ENCODE measurements at places on chromosomes 5 and 9.
A peak's percentile ranks its signal among the peaks of the same experiment; 100 is the strongest.

DNA sequence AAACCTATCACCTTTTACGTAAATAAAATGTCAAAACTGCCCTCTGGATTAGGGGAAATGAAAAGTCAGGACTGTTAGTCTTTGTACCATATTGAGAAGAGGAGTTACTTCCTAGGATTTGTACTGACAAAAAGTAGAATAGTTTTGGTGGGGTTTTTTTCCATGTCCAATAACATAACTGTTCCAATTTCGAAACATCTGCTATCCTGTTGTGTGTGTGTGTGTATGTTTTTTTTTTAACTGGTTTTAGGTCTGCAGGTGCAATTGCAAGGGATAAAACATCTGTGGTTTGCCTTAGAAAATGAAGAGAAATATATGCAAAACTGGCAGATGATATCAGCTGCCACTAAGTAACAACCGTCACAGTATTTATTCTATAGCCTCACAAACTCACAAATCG is 506.8 kb downstream of the NFIB start:
- DNase-seq, result no peak

- no peak for DNase-seq
Measured at GRCh38 chr5:32047056-32047455, 127.1 kb downstream of the GOLPH3 start.

- no peak for DNase-seq
Measured at GRCh38 chr5:20369518-20369885, 381.5 kb upstream of the CDH18 start.

DNA sequence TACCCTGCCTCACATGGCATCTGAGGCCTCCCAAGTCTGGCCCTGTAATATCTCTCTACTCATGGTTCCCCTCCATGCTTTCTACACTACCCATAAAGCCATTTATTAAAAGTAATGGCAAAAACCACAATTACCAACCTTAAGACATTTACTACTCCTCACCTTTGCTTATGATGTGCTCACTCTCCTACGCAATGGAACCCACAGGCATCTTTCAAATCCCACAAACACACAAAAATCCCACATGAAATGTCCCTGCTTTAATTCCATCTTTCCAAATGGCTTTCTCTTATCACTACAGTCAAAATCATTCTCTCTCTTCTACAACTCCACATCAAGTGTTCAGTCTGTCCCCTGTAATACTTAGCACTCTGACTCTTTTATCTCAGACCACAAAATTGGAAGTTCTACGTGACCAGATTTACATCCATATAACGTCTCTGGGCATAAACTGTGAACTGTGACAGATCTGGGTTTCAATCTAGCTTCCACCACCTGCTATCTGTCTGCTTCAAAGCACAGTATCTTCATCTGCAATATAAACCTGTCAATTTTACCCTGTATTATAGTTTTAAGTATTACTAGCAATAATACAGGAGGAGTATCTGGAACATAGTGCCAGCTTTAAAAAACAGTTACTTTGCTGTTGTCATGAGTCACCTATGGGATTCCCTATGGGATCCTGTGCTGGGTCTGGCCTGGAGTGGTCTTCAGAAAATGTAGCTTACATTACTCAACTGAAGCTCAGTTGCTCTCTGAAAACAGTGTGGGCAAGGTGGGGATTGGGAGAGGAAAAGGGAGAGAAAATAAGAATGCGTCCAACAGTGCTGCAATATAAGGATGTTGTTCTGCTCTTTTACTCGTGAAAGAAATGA is 137.1 kb upstream of the TRIM32 start:
- DNase-seq, result no peak

- no peak for DNase-seq
Measured at GRCh38 chr9:18447541-18447940, 26.4 kb upstream of the ADAMTSL1 start.

- DNase-seq, result no peak
Measured at GRCh38 chr9:23603311-23603710, 222.7 kb downstream of the ELAVL2 start.

GRCh38 chr5:5437227-5438172 is 15.0 kb downstream of the ICE1 start:
- DNase-seq, result no peak

DNA sequence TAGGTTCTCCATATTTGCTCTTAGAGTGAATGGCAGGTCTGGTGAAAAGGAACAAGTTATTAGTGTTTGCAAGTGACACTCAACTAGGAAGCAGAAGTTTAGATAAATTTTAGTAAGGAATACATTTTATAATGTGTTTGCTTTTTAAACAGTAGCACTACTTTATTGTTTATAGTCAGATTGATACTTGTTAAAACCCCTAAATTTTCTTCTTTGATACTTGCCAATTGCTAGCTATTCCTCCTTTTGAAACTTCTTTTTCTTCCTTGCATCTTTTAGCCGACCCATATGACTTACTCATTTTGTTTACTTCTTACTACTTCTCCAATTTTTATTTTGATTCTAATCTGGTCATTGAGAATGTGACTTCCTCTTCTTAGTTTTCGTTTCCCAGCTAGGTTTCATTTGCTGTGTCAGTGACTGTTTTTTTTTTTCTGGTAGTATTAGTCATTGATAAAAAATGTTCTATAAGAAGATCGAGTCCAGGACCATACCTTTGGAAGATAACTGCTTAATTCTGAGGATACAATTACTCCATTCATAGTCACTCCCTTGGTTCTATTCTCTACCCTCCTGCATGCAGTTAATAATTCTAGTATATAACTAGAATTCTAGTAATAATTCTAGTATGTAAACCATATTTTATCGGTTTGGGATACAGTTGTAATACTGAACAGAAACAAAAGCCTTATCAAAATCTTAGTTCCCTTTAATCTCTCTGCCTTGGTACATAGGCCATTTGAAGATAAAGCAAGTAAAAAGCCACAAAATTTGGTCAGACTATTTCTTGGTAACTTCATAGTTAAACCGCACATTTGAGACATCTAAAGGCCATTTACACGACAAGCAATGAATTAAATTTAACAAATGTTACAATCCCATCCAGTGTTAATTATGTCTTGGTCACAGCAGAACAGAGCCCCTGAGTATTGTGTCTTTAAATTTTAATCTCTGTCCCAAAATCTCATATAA is 2.8 kb upstream of the RICTOR start:
- DNase-seq, result no peak

- no peak for DNase-seq
Measured at GRCh38 chr5:68441309-68442073, 225.9 kb downstream of the PIK3R1 start.

- no peak for DNase-seq
Measured at GRCh38 chr5:151781201-151781600, 9.4 kb downstream of the G3BP1 start.

GRCh38 chr9:121725008-121725775 is 73.8 kb downstream of the DAB2IP start:
- DNase-seq, result no peak

DNA sequence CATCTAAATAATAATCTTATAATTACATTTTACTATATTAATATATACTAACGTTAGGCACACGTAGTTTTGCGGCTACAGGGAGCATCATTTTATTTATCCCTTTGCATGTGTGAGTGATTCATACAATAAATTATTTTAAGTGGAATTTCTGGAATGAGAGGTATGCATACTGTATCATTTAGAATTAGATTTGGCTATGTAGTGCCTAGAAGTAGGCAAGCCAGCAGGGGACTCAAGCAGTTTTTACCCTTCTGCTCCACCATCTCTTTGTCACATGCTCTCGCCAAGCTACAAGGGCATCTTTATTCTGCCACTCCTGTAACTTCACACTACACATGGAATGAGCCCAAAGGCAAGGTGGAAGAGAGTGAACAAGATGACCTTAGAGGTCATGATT is 60.8 kb downstream of the MEGF10 start:
- no peak for DNase-seq

DNA sequence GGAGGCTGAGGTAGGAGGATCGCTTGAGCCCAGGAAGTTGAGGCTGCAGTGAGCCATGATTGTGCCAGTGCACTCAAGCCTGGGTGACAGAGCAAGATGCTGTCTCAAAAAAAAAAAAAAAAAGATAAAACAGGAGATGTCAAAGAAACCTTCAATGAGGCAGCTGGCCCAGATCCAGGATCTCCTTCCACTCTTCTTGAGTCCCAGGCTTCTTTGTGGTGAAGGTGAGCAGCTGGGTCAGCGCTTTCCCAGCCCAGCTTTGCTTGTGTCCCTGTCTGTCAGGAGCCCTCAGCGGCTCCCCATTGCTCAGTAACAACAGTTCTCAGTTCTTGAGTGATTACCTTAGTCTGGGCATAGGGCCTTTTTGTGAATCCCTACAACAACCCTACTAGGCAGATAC is 69.4 kb upstream of the PSD2 start:
- no peak for DNase-seq

- DNase-seq, result no peak
Measured at GRCh38 chr5:107401470-107402122, 269.1 kb downstream of the EFNA5 start.

DNA sequence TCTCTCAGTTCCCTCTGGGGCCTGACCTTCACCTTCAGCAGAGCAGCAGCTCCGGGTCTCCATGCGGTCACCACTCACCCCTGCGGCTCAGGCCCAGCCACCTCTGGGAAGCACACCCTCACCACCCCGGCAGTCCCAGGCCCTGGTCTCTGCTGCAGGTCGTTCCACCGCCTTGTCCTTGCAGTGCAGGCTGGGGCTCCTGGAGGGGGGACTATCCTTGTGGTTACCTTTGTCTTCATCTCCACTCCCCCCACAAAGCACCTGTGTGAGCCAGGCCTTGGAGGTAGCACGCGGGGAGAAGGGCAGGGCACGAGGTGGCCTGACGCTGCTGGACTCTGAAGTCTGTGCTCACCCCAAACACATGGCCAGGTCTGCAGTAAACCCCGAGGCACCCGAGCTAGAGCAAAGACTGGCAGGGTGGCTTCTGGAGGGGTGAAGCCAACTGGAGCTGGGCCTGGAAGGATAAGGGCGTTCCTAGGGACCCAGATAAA is 33.2 kb upstream of the RXRA start:
- DNase-seq, result no peak

- no peak for DNase-seq
Measured at GRCh38 chr9:123806829-123807228, 123.1 kb downstream of the DENND1A start.

- DNase-seq, result peak; percentile 78
Measured at GRCh38 chr5:173643964-173644363, 27.5 kb upstream of the BOD1 start.

GRCh38 chr5:142304013-142304701 is 20.7 kb downstream of the SPRY4 start:
- DNase-seq, result no peak

DNA sequence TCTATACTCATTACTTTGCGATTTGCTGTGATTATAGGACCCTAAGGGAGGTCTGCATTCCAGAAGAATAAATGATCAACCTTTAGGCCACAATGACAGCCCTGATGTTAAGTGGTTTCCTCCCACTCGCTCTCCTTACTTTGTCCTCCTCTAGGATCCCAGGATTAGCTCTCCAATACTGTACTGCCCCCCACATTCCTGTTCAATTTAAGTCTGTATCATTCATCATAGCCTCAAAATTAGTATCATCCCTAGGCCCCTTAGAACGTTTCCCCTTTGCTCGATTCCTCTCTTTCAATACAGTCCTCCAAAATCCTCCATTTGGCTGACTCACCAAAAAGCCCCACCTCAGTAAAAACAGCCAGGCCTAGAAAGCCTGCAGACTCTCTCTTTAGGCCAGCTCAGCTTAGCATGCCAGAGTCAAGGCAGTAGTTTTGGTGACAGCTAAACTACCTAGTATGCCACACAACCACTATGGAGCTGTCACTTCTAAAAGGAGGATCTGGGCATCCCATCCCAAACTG is 24.4 kb downstream of the RNF145 start:
- no peak for DNase-seq

GRCh38 chr9:122929796-122930354 is 1.4 kb downstream of the ZBTB26 start:
- DNase-seq, result no peak

DNA sequence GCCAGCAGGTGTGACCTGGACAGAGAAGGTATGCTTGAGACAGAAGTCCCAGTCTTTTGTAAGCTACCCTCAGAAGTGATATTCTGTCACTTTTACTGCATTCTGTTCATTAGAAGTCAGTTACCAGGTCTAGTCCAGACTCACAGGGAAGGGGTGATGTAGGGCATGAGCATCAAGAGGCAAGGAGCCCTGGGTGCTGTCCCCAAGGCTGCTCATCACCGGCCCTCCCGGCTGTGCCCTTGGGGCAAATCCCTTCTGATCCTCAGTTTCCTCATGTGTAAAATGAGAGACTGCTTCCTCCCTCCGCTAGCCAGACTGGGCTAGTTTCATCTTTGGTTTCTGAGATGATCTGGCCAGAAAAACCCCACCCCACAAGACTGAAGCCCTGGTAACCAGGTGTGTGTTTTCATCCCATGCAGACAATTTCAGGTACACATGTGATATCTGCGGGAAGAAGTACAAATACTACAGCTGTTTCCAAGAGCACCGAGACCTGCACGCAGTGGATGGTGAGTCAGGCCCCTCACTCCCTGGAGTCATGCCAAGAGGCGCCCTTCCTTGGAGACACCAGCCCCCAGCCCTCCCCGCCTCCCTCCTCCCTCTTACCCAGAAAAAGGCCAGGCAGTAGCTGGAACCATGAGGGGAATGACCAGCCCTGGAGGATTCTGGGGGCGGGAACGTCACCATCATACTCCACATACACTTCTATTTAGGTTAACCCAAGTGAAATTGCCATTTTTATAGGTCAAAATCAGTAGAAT is 71.0 kb downstream of the AMBP start:
- DNase-seq, result no peak

All from iPS DF 19.7 (cell line).